Activated CD8-positive, alpha-beta T cell treated with anti-CD3 and anti-CD28 coated beads, Interleukin-2, amount 10 ng/mL, durations not matched to agents 7 days and 5 days (primary cell): ENCODE measurements at places on chromosomes 11 and 22. TPM values are rescaled to one million over a fixed set of nuclear protein-coding genes. Genes with fewer than 3 reads are reported as not detected.

BATF2 gene
- 0.50 TPM for total RNA-seq

ARHGAP20 gene
- total RNA-seq = not detected

MUC5AC gene
- total RNA-seq = not detected

FXYD6 gene
- total RNA-seq = 0.24 TPM

GGTLC3 gene
- total RNA-seq = not detected

NCAM1 gene
- 1.8 TPM for total RNA-seq

FJX1 gene
- 0.39 TPM for total RNA-seq
